Activated CD4-positive, alpha-beta memory T cell treated with anti-CD3 and anti-CD28 coated beads for 36 hours (primary cell): ENCODE measurements at places on chromosomes 6 and 20. TPM values are rescaled to one million over a fixed set of nuclear protein-coding genes. Genes with fewer than 3 reads are reported as not detected.

DNA sequence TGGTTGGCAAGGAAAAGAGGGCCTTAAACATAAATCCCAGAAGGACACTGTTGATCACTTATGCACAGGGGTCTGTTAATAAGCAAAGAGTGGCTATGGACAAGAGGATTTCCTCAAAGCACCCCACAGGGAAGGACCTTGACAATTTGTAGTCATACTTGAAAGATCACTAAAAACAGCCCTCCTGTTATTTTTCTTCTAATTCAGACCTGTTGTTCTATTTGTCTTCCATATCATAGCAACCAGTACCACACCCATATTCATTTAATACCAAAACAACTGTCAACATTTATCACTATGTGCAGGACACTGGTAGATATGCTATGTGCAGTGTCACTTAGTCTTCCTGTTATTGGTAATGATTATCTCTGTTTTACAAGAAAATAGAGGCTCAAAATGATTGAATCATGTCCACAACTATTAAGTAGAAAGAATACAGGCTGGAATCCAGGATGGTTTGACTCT lies 3.2 kb upstream of the DYNLRB1 start:
- no peak for DNase-seq

DNA sequence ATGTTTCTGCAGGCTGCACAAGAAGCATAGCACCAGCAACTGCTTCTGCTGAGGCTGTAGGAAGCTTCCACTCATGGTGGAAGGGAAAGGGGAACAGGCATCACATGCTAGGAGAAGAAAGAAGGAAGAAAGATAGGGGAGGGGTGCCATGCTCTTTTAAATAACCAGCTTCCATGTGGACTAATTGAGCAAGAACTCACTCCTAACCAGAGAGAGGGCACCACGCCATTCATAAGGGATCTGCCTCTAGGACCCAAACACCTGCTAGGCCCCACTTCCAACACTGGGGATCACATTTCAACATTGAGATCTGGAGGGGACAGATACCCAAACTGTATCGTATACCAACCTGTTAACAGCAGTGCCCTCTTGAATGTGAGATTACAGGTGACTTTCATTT lies 46.9 kb upstream of the ARMC2 start:
- DNase-seq: no peak

DNA sequence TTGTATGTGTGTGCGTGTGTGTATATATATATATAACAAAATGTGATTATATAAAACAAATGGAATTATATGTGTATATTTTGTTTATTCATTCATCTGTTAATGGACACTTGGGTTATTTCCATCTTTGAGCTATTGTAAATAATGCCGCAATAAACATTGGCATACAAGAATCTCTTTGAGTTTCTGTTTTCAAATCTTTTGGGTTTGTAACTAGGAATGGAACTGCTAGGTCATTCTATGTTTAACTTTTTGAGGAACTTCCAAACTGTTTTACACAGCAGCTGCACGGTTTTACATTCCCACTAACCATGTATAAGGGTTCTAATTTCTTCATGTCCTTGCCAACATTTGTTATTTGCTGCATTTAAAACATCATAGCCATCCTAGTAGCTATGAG lies 39.9 kb upstream of the TGM2 start:
- DNase-seq: no peak

DNA sequence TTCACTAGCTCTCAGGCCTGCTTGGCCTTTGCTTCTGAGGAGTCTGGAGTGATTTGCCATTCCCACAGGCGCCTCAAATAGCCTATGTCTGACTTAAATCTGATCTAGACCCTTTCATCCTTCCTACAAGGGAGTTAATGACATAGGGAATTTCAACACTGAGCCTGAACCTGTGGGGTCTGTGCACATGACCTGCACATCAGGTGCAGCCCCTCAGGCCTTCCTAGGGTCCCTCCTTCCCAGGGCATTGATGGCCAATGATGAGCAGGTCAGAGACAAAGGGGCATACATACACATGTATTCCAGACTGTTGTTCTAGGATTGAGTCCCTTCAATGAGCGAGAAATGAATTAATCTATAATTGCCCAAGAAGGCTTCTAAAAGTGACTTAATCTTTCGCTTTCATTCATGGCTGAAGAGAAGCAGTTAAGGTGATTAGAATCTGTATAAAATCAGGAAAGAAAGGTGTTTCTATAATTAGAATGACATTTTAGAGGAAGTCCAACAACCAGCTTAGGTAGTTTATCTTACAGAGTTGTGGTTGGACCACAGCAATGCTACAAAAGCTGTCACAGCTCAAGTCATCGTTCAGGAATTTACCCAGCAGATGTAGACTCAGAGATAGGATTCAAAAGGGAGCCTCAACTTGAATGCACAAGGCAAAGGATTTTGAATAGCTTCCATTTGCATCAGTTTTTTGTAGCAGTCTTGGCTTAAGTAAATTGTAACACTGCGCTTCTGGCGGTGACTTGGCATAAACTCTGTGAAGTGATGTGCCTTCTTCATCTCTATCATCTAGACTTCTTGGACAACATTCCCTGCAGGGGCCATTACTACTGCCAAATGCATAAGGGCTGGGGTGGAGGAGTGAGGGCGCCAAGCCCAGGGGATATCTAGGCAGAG lies 27.0 kb upstream of the TBC1D7 start:
- peak; percentile 52 for DNase-seq

DNA sequence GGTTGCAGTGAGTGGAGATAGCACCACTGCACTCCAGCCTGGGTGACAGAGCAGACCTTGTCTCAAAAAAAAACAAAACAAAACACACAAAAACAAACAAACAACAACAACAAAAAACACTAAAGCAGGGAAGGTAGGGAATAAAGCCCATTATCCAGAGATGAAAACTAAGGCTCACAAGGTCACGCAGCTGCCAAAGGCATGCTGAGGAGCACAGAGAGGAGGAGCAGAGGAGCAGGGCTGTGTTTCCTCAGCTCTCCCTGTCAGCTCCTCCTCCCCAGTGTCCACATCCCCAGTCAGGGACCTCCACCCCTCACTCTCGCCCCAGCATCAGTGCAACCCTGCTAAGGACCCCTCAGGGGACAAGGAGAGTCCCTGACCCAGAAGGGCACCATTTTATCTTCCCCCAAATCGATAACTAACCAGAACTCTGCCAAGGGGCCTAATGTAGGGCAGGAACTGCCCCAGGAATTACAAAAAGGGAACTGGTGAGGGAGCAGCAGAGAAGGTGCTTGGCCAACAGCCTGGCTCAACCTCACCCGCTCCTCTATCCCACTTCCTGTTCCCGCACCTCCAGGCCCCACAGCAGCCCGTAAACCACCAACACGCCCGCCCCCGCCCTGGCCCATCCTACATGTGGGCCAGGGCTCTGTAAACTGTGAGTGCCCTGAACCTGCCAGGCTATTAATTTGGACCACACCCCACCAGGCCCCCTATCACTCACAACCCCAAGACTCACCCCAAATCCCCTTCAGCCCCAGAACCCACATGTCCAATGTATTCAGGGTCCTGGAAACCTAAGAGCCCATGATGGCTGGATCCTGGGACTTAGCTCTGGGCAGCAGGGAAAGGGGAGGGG lies 9.0 kb downstream of the TEAD3 start:
- no peak for DNase-seq

GRCh38 chr6:135402311-135402710 lies 95.2 kb downstream of the AHI1 start:
- DNase-seq: no peak

DNA sequence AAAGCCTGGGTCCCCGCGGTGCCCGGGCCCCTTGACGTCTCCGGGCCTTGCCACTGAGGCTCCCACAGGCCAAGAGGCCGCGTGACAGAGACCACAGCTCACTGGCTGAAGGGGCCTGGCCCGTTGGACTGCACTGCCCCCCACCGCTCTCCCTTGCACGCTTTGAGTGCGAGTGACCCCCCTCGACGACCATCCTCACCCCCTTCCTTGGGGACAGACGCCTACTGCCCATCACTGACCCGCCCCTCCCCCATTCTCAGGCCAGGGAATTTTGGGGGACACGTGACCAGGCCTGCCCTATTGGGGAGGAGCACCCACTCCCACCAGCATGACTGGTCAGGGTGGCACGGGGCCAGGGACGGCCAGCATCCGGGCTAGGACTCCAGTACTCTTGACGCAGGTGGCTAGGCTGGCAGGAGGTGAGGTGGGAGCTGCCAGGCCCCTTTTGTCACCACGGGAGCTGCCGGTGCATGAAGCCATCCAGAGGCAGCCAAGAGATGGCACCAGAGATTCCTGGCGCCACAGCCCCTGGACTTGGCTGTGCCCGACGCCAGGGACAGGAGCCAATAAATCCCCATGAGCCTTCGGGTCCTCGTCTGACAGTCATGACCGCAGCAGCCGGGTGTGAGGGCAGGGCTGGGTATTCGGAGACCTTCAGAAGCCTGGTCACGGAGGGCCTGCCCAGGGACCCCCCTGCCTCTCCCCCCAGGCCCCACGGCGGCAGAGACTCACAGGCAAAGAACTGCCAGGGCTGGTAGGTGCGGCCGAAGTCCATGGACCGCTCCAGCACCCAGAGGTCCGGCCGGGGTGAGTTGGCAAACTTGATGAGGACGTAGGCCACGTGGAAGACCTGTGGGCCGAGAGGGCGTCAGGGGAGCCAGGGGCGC lies 14.5 kb downstream of the LAMA5 start:
- DNase-seq: no peak

DNA sequence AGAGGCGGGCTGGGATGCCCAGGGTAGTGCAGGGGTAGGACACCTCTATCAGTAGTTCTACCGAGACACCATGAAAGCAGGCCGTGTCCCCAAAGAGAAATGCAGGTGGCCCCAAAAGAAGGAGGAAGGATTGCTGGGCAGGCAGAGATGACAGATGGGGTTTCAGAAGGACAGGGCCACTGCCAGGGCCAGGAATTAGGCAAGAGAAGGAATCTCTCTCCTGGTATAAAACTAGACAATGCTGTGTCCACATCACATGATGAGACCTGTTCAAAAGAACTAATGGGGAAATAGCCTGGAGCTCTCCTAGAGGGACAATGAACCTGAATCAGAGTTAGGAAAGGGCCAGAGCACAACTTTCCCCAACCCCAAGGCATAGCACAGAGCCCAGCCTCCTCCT lies 21.6 kb upstream of the VSX1 start:
- DNase-seq: no peak

DNA sequence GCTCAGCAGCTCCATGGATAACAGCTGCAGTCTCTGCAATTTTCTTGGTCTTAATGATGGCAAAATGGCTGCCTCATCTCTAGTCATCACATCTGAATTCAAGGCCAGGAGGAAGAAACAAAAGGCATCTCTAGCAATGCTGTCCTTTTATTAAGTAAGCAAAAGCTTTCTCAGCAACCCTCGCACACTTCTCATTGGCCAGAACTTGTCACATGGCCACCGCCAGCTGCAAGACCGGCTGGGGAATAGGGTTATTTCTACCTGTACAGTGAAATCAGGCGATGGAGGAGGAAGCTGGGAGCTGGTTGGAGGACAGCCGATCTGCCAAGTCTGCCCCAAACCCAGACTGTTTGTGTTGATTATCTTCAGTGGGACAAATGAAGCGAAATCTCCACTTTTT lies 33.4 kb downstream of the ANKRD60 start:
- no peak for DNase-seq

- no peak for DNase-seq
Observed at GRCh38 chr20:49285813-49286494, 8.1 kb upstream of the ZNFX1 start.

GRCh38 chr20:21235484-21236445 lies 67.4 kb upstream of the XRN2 start:
- peak; percentile 75 for DNase-seq

- peak; percentile 37 for DNase-seq
Observed at GRCh38 chr6:53240761-53241160, 92.1 kb upstream of the GCM1 start.

DNA sequence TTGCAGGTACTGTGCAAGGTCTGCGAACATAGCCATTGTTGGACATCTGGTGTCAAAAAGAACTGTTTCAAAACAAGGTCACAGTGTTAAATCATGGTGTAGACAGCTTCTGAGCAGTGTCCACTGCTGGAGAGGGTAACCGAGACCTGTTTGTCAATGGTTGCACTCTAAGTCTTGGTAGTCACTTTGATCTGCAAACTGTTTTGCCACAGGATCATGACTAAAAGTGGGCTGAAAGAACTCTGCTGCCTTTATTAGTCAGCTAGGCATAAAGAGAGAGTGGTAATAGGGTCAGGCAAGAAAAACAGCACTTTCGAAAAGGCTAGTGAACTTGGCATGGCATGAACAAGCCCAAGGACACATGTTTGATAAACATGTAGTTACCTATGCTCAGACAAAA lies 552.3 kb upstream of the CITED2 start:
- no peak for DNase-seq

Gene RTN4IP1
- 8.5 TPM for total RNA-seq

Gene EYA4
- not detected for total RNA-seq

Gene CTSA
- total RNA-seq: 54.8 TPM

Gene SLC26A8
- total RNA-seq: not detected

Gene UNC5CL
- total RNA-seq: 2.4 TPM

Gene IP6K3
- not detected for total RNA-seq

Gene OR2H2
- total RNA-seq: not detected

Gene PDYN
- total RNA-seq: not detected

Gene SRSF6
- 96.8 TPM for total RNA-seq

Gene RRBP1
- 32.0 TPM for total RNA-seq

Gene FOXQ1
- total RNA-seq: not detected

Gene HDGFL1
- total RNA-seq: not detected
